NB4 (cell line): ENCODE measurements at places on chromosomes 5 and 9.

GRCh38 chr5:76152161-76152560, 69.0 kb downstream of the SV2C start:
- DNase-seq, result no peak

- DNase-seq, result no peak
Observed at GRCh38 chr9:9612270-9612669, 1000.5 kb downstream of the PTPRD start.

GRCh38 chr9:82799286-82799685, 263.7 kb downstream of the RASEF start:
- no peak for DNase-seq

DNA sequence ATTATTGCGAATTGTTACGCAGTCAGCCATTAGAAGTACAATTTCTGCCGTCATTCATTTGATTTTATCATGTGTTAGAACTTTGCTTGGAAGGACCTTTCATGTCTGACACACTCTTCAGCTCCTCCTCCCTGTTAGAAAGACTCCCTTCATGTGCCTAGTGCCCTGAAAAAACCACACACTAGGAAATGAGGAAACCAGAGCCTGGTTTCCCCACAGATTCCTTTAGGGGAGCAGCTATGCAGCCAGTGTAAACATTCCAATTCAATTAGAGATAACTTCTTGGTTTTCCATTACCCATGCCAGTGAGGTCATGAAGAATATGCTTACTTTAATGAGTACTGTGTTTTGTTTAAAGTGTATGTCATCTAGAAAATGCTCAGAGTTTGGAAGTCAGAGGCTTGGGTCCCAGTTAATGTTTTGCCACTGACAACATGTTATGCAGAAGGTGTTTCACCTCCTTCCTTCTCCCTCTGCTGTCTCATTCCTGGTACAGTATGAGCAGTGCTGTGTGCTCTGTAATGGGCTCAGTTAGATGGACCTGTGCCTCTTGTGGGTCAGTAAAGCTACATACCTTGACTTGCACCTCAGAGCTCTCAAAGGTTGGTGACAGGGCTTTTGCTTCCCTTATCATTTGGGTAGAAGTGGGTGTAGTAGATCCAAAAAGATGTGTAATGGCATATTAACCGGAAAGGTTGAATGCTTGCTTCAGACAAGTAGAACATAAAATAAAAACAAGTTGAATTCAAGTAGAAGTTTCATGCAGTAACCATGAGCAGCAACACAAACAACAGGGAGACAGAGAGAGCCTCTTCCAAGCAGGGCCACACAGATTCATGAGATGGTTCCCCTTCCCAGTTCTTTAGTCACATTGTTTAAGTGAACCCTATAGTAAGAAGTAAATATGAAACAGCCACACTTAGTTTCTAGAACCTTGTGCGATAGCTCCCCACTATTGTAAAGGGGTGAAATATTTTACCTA, 52.6 kb upstream of the TNFAIP8 start:
- peak; percentile 70 for DNase-seq

GRCh38 chr9:35967042-35967441, 9.1 kb upstream of the OR2S2 start:
- DNase-seq, result no peak
